ENCODE measurements at places on chromosomes 3 and 15. TPM values are rescaled to one million over a fixed set of nuclear protein-coding genes. Genes with fewer than 3 reads are reported as not detected.

IL20RB gene
- polyA plus RNA-seq = 0.29 TPM

LRRC15 gene
- polyA plus RNA-seq = not detected

NR2E3 gene
- polyA plus RNA-seq = 0.82 TPM

- no peak for DNase-seq
These were observed 42.3 kb upstream of the LHFPL4 start for GRCh38 chr3:9595877-9596276.

DNA sequence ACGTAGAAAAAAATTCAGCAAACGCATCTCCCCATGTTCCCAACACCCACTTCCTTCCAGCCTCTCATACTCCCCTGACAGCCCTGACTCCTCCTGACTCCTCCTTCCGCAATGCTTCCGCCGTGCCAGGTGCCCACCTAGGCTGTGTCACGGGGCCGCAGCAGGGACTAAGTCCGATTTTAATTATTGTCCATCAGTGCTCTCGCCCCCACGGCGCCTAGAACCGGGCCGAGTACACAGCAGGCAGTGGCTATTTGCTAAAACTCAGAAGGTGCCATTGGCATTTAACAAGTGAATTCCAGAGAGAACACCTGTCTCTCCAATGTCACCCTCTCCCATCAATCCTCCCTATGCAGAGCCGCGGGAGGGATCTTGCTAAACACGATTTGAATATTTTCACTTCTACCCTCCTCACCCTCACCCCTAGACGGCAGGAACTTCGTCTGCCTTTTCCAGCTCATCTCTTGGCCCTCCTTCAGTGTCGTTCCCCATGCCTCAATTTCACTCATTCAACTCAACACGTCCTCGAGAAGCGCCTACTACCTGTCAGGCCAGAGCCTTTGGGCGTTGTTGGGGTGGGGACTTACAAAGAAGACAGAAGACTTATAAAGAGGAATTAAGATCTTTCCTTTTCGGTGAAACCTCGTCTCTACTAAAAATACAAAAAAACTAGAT lies 11.5 kb upstream of the SHF start:
- no peak for DNase-seq

DNA sequence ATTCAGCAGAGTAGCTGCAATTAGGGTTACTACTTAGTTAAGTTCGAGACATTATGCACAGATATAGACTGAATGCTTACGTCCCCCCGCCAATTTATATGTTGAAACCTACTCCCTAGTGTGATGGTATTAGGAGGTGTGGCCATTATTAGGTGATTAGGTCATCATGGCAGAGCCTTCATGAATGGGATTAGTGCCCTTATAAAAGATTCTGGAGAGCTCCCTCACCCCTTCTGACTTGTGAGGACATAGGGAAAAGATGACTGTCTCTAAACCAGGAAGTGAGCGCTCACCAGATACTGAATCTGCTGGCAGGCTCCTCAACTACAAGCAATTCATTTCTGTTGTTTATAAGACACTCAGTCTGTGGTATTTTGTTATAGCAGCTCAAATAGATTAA lies 25.6 kb upstream of the TEX9 start:
- no peak for DNase-seq

DNA sequence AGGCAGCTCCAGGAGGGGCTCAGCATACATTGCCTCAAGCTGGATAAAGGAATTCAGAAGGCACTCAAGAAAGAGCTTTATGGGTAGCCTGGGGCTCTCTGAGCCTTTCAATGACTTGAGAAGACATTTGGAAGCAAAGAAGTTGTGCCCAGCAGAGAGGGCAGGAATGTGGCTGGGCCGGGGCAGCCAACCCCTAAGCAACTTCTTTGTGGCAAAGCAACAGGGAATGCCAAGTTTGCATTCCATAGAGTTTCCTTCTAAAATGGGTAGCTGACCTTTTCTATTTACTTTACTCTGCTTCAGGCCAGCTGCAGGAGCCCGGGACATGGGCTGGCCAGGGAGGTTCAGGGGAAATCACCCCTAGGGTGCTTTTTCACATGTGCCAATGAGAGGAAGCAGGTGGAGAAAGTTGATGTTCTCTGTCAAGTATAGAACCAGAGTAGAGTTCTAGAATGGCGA lies 45.6 kb downstream of the CCDC12 start:
- no peak for DNase-seq

- DNase-seq = no peak
These were observed 22.6 kb downstream of the RARRES1 start for GRCh38 chr3:158709666-158710083.
